Uterus (tissue), 4 donors: ENCODE measurements at places on chromosomes 2 and 18.
A peak's percentile ranks its signal among the peaks of the same experiment; 100 is the strongest.

GRCh38 chr18:49590608-49591007, 28.8 kb downstream of the LIPG start:
- no peak for DNase-seq

DNA sequence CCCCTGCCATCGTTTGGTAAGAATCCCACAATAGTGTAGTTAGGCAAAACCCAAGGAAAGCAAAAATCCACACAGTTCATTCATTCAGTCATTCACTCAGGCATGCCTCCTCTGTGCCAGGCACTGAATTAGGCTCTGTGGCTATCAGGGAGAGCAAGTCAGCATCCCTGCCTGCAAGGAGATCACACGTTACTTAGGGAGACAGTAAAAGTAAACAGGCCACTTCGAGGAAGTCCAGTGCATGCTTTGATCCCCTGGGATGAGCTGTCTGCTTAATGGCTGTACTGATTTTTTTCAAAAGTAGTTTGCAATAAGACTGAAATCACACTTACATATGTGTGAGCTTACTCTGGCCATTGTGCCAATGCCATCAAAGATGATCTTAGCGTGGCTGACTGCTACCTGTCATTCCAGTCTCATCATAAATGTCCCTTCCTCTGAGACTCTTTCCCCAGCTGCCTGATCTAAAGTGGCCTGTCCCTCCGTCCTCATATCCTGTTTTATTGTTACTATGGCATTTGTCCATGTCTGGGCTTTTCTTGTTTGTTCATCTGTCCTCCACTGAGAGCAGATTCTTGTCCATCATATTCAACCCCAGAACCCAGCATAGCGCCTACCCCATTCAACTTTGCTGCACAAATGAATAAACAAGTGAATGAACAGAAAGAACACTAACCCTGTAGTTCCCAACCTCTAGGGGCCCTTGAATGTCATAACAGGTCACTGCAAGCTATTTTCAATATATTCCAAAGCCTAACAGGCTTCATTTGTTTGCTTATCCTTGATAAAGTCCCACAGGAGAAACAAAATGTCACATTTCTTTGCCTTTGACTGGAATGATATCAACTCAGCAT, 84.1 kb downstream of the GALNT14 start:
- no peak for DNase-seq

DNA sequence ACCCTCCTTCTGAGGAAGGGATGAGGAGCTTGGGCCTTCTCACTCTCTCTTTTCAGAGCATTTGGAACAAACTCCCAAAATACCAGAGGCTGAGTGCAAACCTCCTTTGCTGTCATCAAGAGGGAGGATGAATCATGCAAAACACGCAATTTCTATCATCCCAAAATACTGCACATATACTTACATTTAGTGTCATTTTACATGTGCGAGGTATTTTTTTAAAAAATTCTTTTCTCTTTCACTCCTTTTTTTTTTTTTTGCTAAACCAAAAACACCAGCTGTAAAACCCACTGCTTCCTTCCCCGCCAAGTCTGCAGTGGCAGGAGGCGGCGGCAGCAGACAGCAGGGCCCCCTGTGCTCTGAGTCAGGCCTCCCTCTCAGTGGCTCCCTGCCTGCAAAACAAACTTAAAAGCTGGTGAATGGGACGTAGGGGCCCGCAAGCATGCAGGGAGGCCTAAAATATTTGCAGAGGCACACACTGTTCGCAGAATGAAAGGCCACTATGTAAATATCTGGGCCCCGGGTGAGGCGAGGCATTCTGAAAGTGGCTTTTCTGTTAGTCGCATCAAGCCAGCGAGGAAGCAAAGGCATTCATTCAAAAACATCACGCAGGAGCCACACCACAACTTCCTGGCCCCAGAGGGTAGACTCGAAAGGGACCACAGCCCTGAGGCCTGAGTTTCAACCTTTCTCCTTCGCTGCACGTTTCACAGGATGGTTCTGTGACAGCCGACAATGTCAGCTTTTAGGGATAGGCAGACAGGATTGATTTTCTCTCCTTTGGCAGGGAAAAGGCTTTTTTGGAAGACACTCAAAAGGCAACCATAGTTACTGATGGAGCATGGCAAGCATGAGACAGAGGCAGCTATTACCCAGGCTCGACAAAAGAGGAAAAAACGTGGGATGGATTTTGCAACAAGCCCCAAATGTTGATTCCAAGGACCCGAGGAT, 73.4 kb downstream of the ACTR2 start:
- peak; percentile 45 for DNase-seq

GRCh38 chr2:217905896-217906295, 96.9 kb downstream of the TNS1 start:
- DNase-seq = peak; percentile 24

- no peak for DNase-seq
These were observed 109.2 kb upstream of the GPC1 start for GRCh38 chr2:240326246-240326645.

DNA sequence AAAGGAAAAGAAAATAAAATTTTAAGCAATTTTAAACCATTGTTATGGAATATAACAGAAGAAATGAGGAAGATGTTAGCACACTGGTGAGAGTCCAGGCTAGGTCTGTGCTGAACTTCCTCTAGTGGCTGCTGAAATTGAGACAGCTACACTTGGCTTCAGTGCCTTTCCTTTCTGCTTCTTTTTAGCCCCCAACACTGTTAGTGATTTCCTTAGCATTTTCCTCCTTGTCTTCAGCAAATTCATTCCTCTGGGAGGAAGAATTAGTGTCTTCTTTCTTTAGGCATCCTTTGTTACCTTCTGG, 47.6 kb downstream of the ITGAV start:
- no peak for DNase-seq

DNA sequence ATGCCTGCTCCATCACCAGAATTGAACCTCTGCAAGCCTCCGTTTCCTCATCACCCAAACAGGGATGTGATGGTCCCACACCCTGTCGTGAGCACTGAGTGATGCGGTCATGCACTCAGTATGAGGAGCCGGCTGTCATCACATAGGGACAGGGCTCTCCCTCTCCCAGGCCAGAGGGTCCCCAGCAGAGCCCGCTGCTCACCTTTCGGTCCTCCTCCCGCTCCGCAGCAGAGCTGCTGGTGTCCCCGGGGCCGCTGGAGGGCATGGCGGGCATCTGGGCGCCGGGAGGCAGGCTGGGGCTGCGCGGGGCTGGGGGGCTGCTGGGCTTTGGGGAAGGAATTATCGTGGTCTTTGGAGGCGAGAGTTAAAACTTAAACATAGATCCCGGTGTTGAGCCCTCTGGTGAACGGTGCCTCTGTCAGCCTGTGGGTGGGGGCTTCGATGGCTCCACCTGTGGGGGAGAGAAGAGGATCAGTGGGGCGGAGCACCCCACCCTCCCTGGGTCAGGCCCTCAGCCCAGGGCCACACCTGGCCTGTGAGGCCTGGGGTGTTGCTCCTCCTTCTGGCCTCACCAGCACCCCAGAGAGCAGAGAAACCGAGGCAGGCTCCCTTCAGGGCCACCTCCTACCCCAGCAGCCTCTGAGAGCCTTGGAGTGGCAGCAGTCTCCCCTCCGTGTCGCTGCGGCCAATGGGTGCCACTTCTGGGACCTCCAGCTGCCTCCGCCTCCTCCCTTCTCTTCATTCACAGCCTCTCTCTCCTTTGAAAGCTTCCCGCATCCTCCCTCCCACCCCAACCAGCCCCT, 27.8 kb downstream of the DNMT3A start:
- no peak for DNase-seq

GRCh38 chr18:77051581-77052296, 80.8 kb downstream of the MBP start:
- no peak for DNase-seq

- DNase-seq = no peak
These were observed 100.5 kb upstream of the SPRED2 start for GRCh38 chr2:65532937-65533336.

DNA sequence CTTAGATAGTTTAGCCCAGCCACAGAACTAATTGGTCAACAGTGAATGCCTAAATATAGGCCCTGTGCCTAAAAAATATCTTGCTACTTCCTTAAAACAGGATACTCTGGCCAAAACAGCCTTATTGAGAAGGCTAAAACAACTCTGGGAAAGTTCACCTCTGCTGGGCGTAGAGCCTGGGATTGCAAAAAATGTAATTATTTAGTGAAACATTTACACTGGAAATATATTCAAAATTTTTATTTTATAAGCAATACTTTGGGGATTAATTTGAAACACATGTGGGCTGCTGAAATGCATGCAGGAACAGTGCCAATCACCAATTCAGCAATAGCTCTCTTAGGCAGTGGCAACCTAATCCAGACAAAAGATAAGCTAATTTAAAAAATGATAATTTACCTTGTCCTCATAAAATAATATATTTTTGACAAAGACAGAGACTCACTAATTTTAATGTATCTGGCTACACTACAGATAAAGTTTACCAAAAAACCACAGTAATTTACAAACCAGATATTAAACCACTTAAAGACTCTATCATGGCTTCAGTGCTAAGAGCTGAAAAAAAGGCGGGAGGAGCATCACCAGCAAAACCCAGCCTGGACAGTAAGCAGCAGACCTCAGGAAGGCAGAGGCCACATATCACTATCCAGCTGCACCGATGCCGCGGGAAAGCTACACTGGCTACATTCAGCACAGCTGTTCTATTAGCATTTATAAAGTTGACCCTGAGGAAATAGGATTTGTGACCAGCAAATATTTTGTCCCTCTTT, 18.5 kb downstream of the TRAK2 start:
- DNase-seq = peak; percentile 33

DNA sequence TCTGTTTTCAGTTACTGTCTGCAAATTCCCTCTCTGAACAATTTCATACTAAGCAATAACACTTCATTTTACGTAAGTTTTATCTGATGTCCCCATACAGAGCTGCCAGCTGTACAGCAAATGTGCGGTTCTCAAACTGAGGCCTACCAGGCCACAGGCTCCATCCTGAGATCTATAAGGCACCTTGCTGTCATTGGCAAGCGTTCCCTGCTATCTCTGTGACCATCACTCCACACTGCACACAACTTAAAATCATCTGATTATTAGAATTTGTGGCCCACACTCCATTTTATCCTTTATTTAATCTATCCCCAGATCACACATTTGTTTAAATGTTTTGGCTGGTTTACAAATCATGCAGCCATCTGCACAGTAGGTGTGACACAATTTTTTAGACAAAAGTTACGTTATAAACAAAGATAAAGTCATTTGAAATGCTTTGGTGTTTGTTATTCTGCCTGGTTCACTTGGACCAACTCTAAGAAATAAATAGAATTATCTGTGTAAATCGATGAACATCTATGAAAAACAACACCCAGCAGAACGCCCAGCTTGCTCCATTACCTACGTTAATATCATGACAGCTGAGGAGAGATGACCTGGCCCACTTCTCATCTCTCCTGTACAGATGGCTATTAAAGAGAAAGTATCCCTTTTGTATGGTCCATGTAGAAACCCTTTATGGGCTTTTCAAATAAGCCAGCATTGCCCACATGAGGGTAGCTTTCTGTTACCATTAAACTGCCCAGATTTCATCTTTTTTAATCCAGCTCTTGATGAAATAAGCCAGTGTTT, 162.4 kb downstream of the ZNF521 start:
- DNase-seq = no peak

- DNase-seq = no peak
These were observed 111.3 kb downstream of the NYAP2 start for GRCh38 chr2:225510796-225511195.

DNA sequence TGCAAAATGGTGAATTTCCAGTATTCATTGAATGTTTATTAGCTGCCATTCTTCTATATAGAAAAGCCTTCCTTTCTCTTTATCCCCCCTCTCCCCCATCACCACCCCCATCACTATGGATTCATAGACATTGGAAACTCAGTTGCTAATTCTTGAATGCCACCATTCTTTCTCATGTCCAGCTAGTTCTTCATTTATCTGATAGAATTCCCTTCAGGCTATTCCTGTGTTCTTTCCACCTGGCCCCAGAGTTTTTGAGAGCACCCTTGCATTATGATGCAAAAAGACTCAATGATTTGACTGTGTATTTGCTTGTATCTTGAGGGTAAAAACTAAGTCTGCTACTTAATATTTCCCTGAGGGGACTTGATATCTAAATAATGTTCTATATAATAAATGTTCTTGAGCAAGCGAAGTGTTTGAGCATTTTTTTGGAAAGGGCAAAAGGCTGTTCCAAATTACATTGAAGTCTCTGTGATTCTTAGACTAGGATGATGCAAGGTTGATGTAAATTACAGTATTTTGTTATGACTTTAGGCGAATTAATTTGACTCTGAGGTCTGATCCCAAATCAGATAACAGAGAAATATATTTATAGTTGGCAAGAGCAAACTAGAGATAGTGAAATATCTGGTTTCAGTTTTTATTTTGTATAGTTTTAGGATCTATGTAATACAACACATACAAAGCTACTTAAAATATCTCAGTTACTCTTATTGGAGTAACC, 18.8 kb upstream of the SOS1 start:
- DNase-seq = no peak

DNA sequence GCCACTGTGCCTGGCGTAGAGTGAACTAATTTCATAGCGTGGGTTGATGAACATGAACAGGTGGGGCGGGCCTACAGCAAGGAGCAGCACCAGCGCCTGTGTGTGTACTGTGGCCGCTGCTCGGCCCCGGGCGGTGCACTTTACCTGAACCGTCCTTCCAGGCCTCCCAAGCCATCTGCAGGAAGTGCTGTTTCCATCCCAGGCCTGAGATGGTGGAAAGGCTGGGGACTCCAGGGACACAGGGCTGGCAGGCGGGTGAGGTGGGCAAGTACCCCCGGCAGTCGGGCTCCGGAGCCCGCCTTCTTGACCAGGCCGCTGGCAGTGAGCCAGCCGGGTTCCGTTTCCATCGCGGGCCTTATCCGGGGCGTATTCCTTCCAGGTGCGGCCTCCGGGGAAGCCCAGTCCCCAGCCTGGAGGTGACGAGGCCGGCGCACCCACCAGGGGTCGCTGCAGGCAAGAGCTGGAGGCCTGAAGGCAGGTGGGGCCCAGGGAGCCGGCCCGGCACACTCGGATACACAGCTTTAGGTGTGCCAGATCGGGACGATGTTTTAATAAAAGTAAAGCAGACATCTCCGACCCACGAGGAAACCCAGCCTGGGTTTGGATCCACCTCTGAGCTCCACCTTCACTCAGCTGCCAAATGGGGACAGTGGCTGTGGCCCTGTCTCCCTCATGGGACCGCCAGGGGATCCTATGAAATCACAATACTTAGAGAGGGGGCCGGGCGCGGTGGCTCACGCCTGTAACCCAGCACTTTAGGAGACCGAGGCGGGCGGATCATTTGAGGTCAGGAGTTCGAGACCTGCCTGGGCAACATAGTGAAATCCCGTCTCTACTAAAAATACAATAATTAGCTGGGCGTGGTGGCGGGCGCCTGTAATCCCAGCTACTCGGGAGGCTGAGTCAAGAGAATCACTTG, 22.7 kb upstream of the PDIA6 start:
- DNase-seq = no peak
